Spinal cord (tissue), 10 donors: ENCODE measurements at places on chromosomes 6 and 20. TPM values are rescaled to one million over a fixed set of nuclear protein-coding genes. Genes with fewer than 3 reads are reported as not detected.

The BPIFB2 gene
- 0.11 TPM for total RNA-seq

The PIGU gene
- total RNA-seq, result 22.3 TPM

The ZNF76 gene
- 15.5 TPM for total RNA-seq

The PPP1R14C gene
- total RNA-seq, result 19.4 TPM

The C20orf144 gene
- total RNA-seq, result not detected

The PGC gene
- not detected for total RNA-seq

The TOX2 gene
- 2.8 TPM for total RNA-seq

The SLC52A3 gene
- total RNA-seq, result 1.2 TPM

The TPBG gene
- 17.7 TPM for total RNA-seq

The ELOVL2 gene
- 21.5 TPM for total RNA-seq

The C20orf141 gene
- total RNA-seq, result not detected

The TNFRSF21 gene
- total RNA-seq, result 27.4 TPM

The HTR1E gene
- total RNA-seq, result 0.61 TPM

The PACSIN1 gene
- total RNA-seq, result 5.8 TPM

The COL11A2 gene
- 4.9 TPM for total RNA-seq

The GPLD1 gene
- 7.7 TPM for total RNA-seq

The CRISP3 gene
- 5.4 TPM for total RNA-seq

The LY6G5C gene
- 3.3 TPM for total RNA-seq

The PGM3 gene
- total RNA-seq, result 88.2 TPM

The CSNK2A1 gene
- total RNA-seq, result 161 TPM

The LZTS3 gene
- 27.7 TPM for total RNA-seq

The MYH7B gene
- 1.6 TPM for total RNA-seq

The IPCEF1 gene
- total RNA-seq, result 11.8 TPM

The ZMYND8 gene
- 32.8 TPM for total RNA-seq

The PROCR gene
- total RNA-seq, result 50.3 TPM

The PTCRA gene
- 0.50 TPM for total RNA-seq

The GRM4 gene
- total RNA-seq, result 2.8 TPM

The ZCCHC3 gene
- 18.8 TPM for total RNA-seq

The TGM3 gene
- total RNA-seq, result 0.39 TPM

The R3HDML gene
- total RNA-seq, result 0.11 TPM

The CHMP4B gene
- 47.3 TPM for total RNA-seq

The MRAP2 gene
- 17.3 TPM for total RNA-seq

The SLCO4A1 gene
- 2.3 TPM for total RNA-seq

The COL19A1 gene
- 6.7 TPM for total RNA-seq

The NELFCD gene
- 57.9 TPM for total RNA-seq

The MOXD1 gene
- total RNA-seq, result 21.3 TPM

The CCNC gene
- total RNA-seq, result 45.3 TPM

The NKAPL gene
- 1.8 TPM for total RNA-seq

The MCHR2 gene
- total RNA-seq, result 0.20 TPM

The PKIB gene
- total RNA-seq, result 4.7 TPM

The GRIK2 gene
- total RNA-seq, result 25.3 TPM

The HFE gene
- 5.9 TPM for total RNA-seq

The FOXA2 gene
- 0.83 TPM for total RNA-seq

The METTL24 gene
- 11.5 TPM for total RNA-seq

The LAMA2 gene
- total RNA-seq, result 126 TPM

The GABRR1 gene
- total RNA-seq, result not detected

The KHDC1L gene
- total RNA-seq, result 0.83 TPM

The CAPN11 gene
- total RNA-seq, result 0.17 TPM

The NEDD9 gene
- total RNA-seq, result 25.4 TPM

The SNX21 gene
- 40.4 TPM for total RNA-seq

The SERPINB1 gene
- total RNA-seq, result 17.0 TPM
